SK-N-SH (cell line): ENCODE measurements at places on chromosomes 3 and 15. TPM values are rescaled to one million over a fixed set of nuclear protein-coding genes. Genes with fewer than 3 reads are reported as not detected.

- no peaks in the 10 kb centered on the region for H3K36me3 ChIP-seq
- no peaks in the 10 kb centered on the region for H3K4me1 ChIP-seq
- no peak overlapping the region for H3K4me3 ChIP-seq
- H3K27ac ChIP-seq = no peak overlapping the region
- no peak for DNase-seq
These were observed 121.3 kb upstream of the SAMMSON start for GRCh38 chr3:69878254-69878653.

DNA sequence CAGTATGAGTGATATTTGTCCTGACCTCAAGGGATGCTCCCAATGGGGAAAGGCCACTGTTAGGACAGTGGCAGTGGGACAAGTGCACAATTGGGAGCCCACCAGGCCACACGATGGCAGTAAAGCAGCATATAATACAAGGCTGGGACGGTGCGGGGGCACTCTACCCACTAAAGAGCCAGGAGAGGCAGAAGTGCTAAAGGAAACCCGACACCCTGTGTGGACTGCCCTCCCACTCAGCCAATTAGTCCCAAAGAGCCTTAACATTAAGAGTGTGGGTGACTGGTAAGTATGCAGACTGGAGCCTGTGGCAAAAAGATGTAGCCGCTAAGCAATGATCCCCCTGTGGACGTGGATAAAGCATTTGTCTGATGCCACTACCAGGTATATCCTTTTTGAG is 8.2 kb upstream of the ZNF589 start:
- no peaks in the 10 kb centered on the region for H3K27me3 ChIP-seq
- H3K4me1 ChIP-seq = no peaks in the 10 kb centered on the region
- DNase-seq = peak; percentile 81

GRCh38 chr3:34947834-34948233 is 691.5 kb upstream of the ARPP21 start:
- no peak overlapping the region for H3K27ac ChIP-seq
- no peak overlapping the region for H3K4me3 ChIP-seq
- no peak for DNase-seq
- no peaks in the 10 kb centered on the region for H3K27me3 ChIP-seq

DNA sequence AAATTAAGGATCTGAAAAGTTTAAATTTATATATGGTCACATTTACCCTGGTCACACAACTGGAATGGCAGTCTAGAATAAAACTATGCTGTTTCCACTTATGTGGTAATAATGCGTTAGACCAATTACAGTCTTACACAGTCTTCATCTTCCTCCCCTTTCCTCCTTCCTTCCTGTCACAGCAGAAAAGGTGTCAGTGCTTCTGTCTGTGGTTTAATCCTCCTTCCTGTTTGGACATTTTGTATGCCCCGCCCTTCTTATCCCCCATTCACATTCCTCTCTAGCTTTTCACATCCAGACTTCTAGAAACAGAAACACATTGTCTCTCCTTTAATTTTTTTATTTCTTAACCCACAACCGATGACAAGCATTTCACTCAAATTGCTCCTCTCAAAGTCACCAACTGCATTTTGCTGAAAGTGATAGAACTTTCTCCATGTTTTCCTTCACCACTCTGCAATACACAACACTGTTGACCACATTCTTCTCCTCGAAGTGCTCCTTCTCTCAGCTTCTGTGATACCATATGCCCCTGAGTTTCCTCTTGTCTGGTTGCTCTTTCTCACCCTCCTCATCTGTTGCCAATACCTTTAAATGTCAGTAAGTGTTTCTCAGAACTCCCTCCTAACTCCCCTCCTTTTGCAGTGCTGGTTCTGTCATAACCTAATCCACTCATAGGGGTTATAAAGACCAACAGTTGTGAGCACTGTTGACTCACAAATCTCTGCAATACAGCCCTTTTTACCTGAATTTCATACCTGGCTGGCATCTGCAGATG is 271.6 kb downstream of the UBE2E2 start:
- H3K27me3 ChIP-seq = no peaks in the 10 kb centered on the region
- H3K27ac ChIP-seq = no peak overlapping the region
- H3K36me3 ChIP-seq = no peaks in the 10 kb centered on the region
- no peak overlapping the region for H3K4me3 ChIP-seq
- no peaks in the 10 kb centered on the region for H3K4me1 ChIP-seq
- DNase-seq = no peak

GRCh38 chr3:127816783-127817405 is 5.4 kb downstream of the MGLL start:
- H3K27ac ChIP-seq = no peak overlapping the region
- H3K27me3 ChIP-seq = no peaks in the 10 kb centered on the region
- no peak for DNase-seq
- H3K4me3 ChIP-seq = no peak overlapping the region
- H3K4me1 ChIP-seq = peaks cover 3% of the 10 kb centered on the region; the same call in 1 of the 2 replicates
- H3K36me3 ChIP-seq = no peaks in the 10 kb centered on the region

- no peaks in the 10 kb centered on the region for H3K27me3 ChIP-seq
- no peaks in the 10 kb centered on the region for H3K4me1 ChIP-seq
- no peak overlapping the region for H3K27ac ChIP-seq
- peaks cover 51% of the 10 kb centered on the region for H3K36me3 ChIP-seq
These were observed 218.6 kb downstream of the GREM1 start for GRCh38 chr15:32936283-32936918.

- peaks cover 12% of the 10 kb centered on the region; the same call in 1 of the 2 replicates for H3K4me1 ChIP-seq
- H3K27ac ChIP-seq = no peak overlapping the region
- no peak overlapping the region for H3K4me3 ChIP-seq
- no peaks in the 10 kb centered on the region for H3K36me3 ChIP-seq
- H3K27me3 ChIP-seq = peaks cover 8% of the 10 kb centered on the region; the same call in 1 of the 2 replicates
- peak; percentile 70 for DNase-seq
These were observed 114.4 kb downstream of the TPRA1 start for GRCh38 chr3:127475975-127476705.

DNA sequence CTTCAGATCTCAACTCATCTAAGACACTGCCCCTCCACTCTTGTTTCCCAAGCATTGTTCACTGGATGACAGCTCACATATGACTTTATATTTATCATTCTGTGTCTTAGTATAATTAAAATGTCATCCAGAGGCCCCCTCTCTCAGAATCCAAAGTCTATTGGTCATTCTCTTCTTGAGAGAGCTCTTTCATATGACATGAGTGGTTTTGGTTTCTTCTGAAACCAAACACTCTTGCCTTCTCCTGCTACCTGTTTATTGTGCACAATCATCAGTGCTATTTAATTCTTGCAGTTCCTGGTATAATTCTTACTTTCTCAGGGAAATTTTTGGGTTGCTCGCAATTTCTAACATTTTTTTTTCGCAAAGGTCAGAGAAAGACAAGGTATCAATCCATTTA is 249.5 kb downstream of the IL5RA start:
- no peaks in the 10 kb centered on the region; the same call in 1 of the 2 replicates for H3K4me1 ChIP-seq
- no peak overlapping the region for H3K27ac ChIP-seq

- no peak overlapping the region for H3K4me3 ChIP-seq
- H3K4me1 ChIP-seq = no peaks in the 10 kb centered on the region
- H3K27me3 ChIP-seq = no peaks in the 10 kb centered on the region
- no peaks in the 10 kb centered on the region for H3K36me3 ChIP-seq
- no peak overlapping the region for H3K27ac ChIP-seq
- DNase-seq = no peak
These were observed 4.0 kb downstream of the ATP10A start for GRCh38 chr15:25858952-25859760.

The SH3GL3 gene
- polyA plus RNA-seq = not detected in 2 replicates

The FANCD2 gene
- polyA plus RNA-seq = 7.3 and 9.6 TPM in 2 replicates

The CRELD1 gene
- polyA plus RNA-seq = 77.6 and 86.9 TPM in 2 replicates

The DISP2 gene
- 0.08 and 0.12 TPM in 2 replicates for polyA plus RNA-seq

The GPR27 gene
- polyA plus RNA-seq = 0.05 and 0.16 TPM in 2 replicates
